Activated naive CD8-positive, alpha-beta T cell treated with anti-CD3 and anti-CD28 coated beads, Interleukin-2, amount 50 U/mL, for 16 hours (primary cell): ENCODE measurements at places on chromosomes 3 and 15.

- no peak for DNase-seq
Measured at GRCh38 chr3:192121923-192122322, 605.4 kb downstream of the FGF12 start.

- DNase-seq = no peak
Measured at GRCh38 chr3:11186318-11186692, 32.0 kb downstream of the HRH1 start.

DNA sequence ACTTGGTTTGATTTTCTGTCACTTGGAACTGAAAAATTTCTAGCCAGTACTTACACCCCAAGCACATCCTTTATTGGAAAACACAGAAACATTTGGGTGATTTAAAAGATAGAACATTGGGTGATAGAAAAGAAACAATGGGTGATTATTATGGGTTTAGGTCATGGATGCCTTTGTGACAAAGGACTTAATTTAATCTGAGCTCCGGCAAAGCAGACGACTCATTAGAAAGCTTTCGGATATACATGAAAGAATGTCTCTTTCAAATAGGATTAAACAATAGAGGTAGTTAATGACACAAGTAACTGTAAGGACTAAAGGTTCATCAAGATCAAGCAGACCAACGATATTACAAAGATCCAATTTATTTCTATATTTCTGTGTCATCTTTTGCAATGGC lies 37.3 kb upstream of the CNTN4 start:
- no peak for DNase-seq

- no peak for DNase-seq
Measured at GRCh38 chr3:142366434-142366833, 81.4 kb downstream of the XRN1 start.

DNA sequence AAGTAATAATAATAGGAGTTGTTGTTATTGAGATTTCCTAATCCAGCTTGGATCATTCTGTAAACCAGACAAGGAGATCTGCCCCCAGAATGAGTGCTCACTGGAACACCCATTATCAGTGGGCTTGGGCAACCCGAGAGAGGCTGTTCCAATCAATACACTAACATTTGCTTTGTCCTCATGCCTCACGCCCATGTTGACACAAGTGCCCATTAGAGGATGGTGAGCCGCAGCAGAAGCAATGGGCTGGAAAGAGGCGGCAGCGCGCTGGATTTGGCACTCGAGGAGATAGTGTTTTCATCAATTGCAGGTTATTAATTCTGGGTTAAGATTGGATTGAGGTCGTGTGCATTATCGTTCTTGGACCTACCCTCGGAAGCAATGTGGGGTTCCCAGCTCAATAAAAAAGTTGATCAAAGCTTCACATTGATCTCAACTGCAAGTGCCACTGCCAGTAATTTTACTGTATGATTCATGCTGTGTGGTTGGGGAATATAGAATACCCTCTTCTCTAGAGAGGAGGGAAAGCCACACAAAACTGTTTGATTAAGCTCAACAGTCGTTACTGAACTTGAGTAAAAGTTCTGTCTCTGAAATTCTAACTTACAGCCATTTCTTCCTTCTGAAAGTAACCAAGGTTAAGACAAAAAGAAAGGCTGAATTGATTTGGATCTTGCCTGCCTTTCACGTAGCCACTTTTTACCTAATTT lies 15.7 kb downstream of the LYZL4 start:
- no peak for DNase-seq

- no peak for DNase-seq
Measured at GRCh38 chr3:123618768-123619484, 34.1 kb upstream of the HACD2 start.

GRCh38 chr3:51434110-51434509 lies 43.0 kb downstream of the RBM15B start:
- DNase-seq = no peak

DNA sequence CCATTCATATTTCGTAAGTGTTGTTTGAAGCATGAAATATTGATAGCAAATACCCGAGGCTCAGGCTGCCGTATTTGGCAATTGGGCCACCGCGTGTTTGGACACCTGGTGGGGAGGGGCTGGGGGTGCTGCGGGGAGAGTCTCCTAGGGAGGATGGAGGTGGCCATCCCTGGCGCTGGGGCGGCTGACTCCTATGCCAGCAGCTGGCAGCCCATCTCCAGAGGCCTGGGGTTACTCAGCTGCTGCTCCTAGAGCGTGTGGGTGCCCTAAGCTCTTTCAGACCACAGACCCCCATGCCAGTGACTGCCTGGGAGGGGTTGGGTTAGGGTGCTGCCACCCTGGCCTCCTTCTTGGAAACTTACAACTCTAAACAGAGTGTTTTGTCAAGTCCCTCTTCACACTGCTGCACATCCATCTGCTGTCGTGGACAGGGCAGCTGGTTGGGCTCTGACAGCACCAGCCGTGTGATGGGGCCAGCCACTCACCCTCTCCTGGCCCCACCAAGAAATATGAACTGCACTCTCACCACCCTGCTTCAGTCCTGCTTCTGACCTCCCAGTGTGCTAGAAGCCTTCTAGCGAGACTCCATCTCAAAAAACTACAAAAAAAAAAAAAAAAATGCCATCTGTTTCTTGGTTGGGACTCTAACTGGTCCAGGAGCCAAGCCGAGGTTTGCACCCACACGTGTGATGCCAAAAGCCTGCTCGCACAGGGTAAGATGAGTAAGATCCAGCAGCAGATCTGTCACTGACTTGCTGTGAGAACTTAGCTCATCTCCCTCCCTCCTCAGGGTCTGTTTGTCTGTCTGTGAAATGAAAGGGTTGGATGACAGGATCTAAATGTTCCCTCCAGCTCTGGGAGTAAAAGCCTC lies 156.2 kb downstream of the MEGF11 start:
- no peak for DNase-seq

GRCh38 chr3:196970547-196971093 lies 2.0 kb upstream of the PIGZ start:
- DNase-seq = no peak

- no peak for DNase-seq
Measured at GRCh38 chr3:15592968-15593367, 8.4 kb downstream of the HACL1 start.

DNA sequence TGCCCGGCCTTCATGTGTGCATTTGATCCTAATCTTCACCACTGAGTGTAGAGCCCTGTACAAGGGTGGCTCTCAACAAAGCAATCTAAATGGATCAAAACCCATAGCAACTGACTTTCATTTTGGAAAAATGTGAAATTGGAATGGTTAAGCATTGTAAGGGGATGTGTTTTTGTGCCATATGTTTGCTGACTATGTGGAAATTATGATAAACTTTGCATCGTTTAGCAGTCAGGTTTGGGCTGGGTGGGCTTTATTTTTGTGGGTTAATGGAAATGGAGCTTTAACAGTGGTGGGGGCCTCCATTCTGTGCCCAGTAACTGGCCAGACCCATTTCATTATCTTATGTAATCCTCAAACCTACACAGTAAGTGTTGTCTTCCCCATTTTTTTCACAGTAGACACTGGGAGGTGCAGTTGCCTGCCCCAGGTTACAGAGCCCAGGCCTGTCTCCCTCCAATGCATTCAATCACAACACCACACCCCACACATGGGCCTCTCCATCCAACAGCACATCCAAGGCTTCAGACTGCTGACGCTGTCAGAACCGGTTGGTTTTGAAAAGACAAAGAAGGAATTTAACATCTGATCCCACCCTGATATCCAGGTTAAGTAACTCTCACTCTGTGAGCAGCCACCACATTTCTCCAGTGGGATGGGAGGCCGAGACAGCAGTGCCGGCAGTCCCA lies 136.3 kb upstream of the ABHD17C start:
- DNase-seq = no peak

- DNase-seq = no peak
Measured at GRCh38 chr3:192636517-192637444, 90.6 kb downstream of the FGF12 start.

- no peak for DNase-seq
Measured at GRCh38 chr15:46322753-46323152, 687.9 kb downstream of the SQOR start.

GRCh38 chr15:41122849-41123248 lies 6.8 kb upstream of the INO80 start:
- DNase-seq = no peak

GRCh38 chr15:55499151-55499550 lies 8.9 kb downstream of the DNAAF4 start:
- DNase-seq = no peak

GRCh38 chr3:111051354-111051753 lies 20.3 kb upstream of the NECTIN3 start:
- DNase-seq = no peak

GRCh38 chr15:100060276-100060926 lies 281.4 kb downstream of the ADAMTS17 start:
- no peak for DNase-seq

DNA sequence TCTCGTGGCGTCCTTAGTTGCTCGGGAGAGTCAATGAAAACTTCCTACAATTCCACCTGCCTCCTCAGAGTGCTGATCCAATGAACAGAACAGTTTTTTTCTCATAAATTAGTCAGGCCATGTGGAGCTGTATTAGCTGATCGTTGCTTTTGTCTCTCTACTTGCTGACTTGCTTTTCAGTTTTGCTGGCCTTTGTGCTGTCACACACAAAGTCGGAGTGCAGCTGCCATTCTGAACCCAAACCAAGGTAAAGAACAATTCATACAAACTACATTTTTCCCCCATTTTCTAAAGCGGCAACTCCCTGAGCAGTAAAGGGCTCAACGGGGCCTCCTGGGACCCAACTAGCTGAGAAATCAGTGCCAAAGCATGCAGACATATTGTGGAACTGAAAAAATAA lies 43.1 kb downstream of the MEIS2 start:
- no peak for DNase-seq
